ENCODE measurements at places on chromosomes 2 and 18. TPM values are rescaled to one million over a fixed set of nuclear protein-coding genes. Genes with fewer than 3 reads are reported as not detected.

Gene IL36B
- polyA plus RNA-seq = not detected

Gene ORMDL1
- polyA plus RNA-seq = 52.1 TPM

Gene VWA3B
- polyA plus RNA-seq = 1.0 TPM

Gene SIGLEC15
- 0.19 TPM for polyA plus RNA-seq

Gene MCM6
- polyA plus RNA-seq = 19.0 TPM

Gene OSBPL1A
- 53.9 TPM for polyA plus RNA-seq
